T-helper 17 cell (primary cell): ENCODE measurements at places on chromosomes 1 and 21. TPM values are rescaled to one million over a fixed set of nuclear protein-coding genes. Genes with fewer than 3 reads are reported as not detected.

The OR4F16 gene
- total RNA-seq = not detected

The PPP1R12B gene
- total RNA-seq = 30.4 TPM

The ADAMTS4 gene
- 0.31 TPM for total RNA-seq

GRCh38 chr1:228933753-228934152 is 198.5 kb downstream of the RHOU start:
- DNase-seq = no peak
- H3K4me3 ChIP-seq = no peak overlapping the region
- H3K36me3 ChIP-seq = no peaks in the 10 kb centered on the region

DNA sequence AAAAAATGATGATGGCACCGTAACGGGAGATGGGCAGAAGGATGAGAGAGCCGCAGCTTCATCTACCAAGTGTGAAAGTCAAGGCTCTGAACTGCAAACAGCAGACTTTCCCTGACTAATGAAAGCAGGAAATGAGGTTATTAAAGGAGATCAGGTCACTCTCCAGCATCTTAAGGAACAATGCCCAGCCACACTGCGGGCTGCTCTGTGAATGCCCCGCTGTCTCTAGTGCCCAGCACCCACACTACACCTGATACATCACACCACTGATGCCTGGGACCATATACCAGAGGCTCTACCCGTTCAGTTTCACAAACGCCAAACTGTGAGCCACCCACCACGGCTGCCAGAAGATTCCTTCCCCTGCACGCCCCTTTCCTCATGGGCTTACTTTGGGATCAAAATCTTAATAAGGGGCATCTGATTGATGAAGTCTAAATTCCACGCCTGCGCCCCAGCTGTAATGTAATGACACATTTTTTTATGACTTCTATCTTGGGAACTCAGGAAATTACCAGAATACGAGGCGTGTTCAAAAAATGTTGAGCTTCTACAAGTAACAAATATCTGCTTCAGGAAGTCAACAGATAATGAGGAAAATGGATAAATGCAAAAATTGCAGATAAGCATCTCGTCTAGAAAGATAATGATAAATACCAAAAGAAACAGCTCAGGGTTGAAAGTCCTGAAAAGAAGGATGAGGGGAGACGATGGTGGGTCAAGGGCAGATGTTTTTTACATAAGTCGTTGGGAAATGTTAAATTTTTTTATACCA is 72.0 kb downstream of the MIS18A start:
- no peak overlapping the region for H3K27ac ChIP-seq
- H3K36me3 ChIP-seq = no peaks in the 10 kb centered on the region
- DNase-seq = no peak
- no peak overlapping the region for H3K4me3 ChIP-seq

GRCh38 chr1:204307334-204307883 is 52.3 kb downstream of the PLEKHA6 start:
- H3K4me3 ChIP-seq = no peak overlapping the region
- peaks cover 11% of the 10 kb centered on the region for H3K36me3 ChIP-seq
- no peaks in the 10 kb centered on the region for H3K4me1 ChIP-seq
- H3K27me3 ChIP-seq = peaks cover 65% of the 10 kb centered on the region
- DNase-seq = no peak

GRCh38 chr21:42580793-42581321 is 67.2 kb downstream of the SLC37A1 start:
- H3K4me1 ChIP-seq = no peaks in the 10 kb centered on the region
- H3K4me3 ChIP-seq = no peak overlapping the region
- no peak overlapping the region for H3K27ac ChIP-seq
- no peaks in the 10 kb centered on the region for H3K27me3 ChIP-seq
- no peak for DNase-seq

GRCh38 chr1:236257216-236257615 is 24.5 kb downstream of the ERO1B start:
- H3K36me3 ChIP-seq = peaks cover 7% of the 10 kb centered on the region
- no peaks in the 10 kb centered on the region for H3K4me1 ChIP-seq
- H3K27ac ChIP-seq = no peak overlapping the region
- no peak overlapping the region for H3K4me3 ChIP-seq
- no peak for DNase-seq
